ENCODE measurements at places on chromosomes 12 and 14.

DNA sequence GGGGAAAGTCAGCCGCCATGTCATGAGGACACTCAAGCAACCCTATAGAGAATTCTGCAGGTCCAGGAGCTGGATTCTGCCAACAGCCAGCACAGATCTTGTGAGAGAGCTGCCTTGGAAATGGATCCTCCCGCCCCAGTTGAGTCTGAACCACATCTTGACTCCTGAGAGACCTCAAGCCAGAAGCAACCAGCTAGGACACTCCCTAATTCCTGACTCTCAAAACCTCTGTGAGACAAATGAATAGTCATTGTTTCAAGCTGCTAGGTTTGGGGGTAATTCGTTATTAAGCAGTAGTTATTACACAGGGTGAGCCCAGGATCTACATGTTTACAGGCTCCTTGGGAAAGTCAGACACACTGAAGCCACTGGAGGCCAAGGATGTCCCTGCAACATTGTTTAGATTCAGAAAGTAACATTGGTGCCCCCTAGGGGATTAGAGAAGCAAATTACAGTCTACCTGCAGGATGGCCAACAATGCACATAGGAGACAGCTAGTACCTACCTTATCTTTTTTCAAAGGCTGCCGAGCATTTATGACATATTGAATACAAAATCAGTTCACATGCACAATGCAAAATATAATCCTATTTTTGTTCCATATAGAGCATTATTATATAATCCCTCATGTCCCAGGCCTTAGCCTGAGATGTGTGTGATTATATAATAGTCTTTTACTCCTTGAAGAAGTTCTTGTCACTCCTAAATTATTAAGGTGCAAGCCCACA is 57.9 kb upstream of the FICD start:
- DNase-seq = peak; percentile 77

GRCh38 chr12:6614513-6615172 is 7.5 kb upstream of the CHD4 start:
- DNase-seq = no peak

GRCh38 chr12:18546399-18546798 is 191.4 kb downstream of the PLCZ1 start:
- peak; percentile 65 for DNase-seq

DNA sequence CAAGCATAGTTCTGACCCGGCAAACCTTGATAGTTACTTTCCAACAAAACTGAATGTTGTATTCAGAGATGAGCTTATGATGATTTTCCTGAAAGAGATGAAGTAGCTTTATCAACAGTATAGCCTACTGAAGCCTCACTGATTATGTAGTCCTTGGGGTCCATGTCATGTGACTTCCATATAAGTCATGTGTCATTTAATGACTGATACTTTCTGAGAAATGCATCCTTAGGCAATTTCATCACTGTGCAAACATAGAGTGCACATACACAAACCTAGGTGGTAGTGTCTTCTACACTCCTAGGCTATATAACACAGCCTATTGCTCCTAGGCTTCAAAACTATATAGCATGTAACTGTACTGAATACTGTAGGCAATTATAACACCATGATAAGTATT is 28.5 kb upstream of the TUBA1C start:
- no peak for DNase-seq

- DNase-seq = peak; percentile 28
These were observed 49.2 kb downstream of the FBXW8 start for GRCh38 chr12:116959845-116960514.

DNA sequence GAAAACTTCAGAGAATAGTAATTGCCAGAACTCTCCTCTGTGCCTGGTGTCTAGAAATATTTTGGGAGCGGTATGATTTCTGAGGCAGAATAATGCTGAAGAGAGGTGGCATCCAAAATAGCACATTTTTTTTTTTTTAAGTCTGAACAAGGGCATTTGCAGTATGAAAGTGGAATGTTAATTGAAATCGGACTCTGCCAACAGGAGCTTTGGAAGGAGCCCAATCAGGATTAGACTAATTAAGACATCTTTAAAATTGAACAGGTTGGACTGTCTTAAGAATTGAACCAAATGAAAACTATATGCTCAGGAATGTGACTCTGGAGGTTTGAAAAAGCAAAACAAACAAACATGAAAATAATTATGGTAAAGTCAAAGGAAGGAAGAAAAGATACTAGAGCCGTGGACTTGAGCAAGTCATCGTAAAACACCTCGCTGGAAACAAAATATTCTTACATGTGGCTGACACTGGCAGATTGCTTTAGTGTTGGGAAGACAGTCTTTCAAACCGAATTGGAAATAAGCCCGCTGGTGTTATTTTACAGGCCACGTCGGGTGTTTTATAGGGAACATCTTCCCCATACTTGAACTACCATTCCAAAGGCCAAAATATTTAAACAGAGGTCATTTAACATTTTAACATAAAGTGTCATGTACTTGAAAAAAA is 436.3 kb downstream of the VRK1 start:
- no peak for DNase-seq

- DNase-seq = no peak
These were observed 7.1 kb upstream of the PGF start for GRCh38 chr14:74962493-74962892.

DNA sequence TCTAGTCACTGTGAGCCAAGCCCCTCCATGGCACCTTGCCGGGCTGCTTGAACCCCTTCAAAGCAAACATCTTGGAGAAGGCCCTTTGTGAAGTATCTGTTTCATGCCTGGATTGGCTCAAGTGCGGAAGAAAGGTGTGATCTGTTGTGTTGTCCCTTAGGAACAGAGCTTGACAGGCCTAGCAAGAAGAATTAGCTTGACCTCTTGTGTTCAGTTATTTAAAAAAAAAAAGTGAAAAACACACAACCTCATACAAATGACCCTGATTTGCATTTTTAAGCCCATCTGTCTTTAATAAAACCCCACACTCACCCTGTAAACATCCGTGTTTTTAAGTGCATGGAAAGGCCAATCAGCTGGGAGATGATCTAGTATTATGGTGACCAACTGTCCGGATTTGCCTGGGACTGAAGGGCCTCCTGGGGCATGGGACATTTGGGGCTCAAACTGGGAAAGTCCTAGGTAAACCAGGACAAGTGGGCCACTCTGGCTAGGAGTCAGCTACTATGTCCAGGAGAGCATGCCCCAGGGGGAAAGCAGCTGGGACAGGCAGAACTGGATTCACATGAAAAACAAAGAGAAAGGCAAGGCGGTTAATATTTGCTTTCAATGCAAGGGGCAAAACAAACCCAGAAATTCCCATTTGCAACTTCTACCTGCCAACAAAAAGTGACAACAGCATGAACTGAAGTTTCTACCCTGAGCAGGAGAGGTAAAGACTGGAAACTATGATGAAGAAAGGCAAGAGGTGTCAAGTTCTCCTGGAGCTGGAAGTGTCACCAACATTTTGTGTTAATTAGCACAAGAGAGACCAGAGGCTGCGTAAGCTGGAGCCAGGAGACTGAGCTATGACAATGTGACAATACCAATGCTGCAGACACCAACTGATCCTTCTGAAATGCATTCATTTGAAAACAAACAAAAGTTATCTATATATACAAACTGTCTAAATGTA is 78.6 kb downstream of the CLMN start:
- no peak for DNase-seq

- no peak for DNase-seq
These were observed 6.8 kb upstream of the LEMD3 start for GRCh38 chr12:65162609-65163008.

All from NCI-H1105 treated with DMSO at 0.1 percent for 48 hours (cell line).